ENCODE measurements at places on chromosomes 6 and 20.

DNA sequence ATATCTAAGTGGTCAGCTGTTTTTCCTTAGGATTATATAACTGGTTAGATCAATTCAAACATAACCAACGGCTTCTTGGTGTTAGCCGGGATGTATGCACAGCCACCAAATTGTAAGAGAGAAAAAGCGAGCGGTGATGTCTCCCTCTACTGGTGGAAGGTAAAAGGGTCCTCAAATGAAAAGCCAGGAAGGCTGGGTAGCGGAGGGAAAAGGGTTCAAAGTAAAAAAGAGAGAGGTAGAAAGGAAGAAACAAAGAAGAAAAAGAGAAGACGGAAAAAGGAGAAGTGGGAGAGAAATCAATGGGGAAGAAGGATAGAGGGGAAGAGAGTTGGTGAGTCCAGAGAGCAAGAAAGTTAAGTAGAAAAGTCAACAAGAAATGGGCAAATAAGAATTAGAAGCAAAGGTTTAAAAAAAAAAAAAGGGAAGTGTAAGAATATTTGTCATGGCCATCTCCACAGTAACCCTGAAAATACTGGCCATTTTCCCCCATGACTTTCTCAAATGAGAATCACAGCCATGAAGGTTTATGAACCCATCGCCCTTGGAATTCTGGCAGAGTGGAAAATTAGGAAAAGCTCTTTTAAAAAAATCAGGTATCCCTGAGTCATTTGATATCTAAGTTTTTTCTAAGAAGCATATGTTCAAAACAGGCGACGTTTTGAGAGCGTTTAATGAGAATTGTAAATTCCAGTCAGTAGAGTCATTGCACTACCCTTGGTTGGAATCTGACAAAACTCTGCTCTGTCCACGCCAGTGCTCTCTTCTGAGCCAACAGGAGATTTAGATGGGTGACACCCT lies 155.6 kb upstream of the SNX9 start:
- H3K4me1 ChIP-seq: no peaks in the 10 kb centered on the region
- no peaks in the 10 kb centered on the region for H3K36me3 ChIP-seq

- H3K4me3 ChIP-seq: no peak overlapping the region
- H3K27me3 ChIP-seq: no peaks in the 10 kb centered on the region
- H3K4me1 ChIP-seq: no peaks in the 10 kb centered on the region
- no peak for DNase-seq
These were observed 167.8 kb downstream of the LRFN2 start for GRCh38 chr6:40419377-40419776.

DNA sequence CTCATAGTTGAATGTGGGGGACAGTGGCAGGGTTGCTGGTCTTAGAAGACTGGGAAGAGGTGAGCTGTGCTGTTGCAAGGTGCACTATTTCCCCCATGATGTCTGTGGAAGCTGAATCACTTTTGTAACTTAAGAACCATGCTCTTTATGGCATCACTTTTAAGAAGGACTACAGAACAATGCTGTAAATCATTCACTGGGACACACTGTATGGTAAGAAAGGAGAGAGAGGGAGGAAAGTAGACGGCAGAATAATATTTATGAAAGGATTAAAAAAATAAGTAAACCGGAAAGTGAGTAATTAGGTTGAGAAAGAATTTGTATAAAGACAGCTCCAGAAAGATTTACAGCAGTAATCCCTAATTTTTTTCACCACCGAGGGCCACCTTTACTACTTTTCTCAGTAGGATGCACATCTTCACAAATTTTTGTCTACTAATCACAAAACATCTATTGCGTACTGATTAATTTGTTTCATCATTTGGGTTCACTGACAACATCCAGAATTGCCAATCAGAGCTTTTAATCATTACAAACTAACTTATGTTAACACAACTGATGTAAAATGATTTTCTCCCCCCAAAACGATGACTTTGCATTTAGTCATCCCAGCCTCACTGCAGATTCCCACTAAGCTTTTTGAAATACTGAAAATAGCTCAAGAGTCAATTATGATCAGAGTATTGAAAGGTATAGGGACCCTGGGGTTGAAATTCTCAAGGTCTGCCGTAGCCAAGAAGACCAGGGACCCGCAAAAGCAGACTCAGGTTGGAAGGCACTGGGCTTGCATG lies 560.7 kb upstream of the NOX3 start:
- H3K4me3 ChIP-seq: no peak overlapping the region
- no peaks in the 10 kb centered on the region for H3K27me3 ChIP-seq
- H3K4me1 ChIP-seq: no peaks in the 10 kb centered on the region
- no peak overlapping the region for H3K27ac ChIP-seq

DNA sequence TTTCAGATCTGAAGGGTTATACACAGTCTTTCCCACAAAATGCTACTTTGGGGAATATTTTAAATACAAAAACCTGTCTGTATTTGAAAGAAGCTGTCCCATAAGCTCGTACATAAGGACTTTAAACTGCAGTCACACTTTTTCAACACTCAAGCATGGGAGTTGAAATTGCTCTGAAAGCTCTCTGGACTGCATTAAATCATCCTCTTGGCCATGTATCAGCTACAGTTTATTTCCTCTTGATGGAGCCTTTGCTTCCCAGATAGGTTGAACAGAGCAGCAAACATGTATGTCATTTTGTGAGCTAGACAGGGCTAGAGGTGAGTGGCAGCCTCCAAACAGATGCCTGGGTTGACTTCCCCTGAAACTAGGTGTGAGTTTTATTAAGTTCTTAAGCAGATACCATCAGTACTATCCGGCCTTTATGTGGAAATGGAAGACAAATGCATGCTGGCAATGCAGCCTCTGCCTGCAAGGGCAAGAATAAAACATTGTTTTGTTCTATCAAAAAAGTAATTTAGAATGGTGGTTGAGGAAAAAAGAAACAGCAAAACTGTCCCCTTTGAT lies 105.9 kb upstream of the ENPP5 start:
- no peak overlapping the region for H3K4me3 ChIP-seq
- no peaks in the 10 kb centered on the region for H3K36me3 ChIP-seq
- H3K27me3 ChIP-seq: no peaks in the 10 kb centered on the region
- H3K4me1 ChIP-seq: no peaks in the 10 kb centered on the region
- no peak for DNase-seq

GRCh38 chr20:46122516-46123481 lies 4.7 kb downstream of the CD40 start:
- DNase-seq: no peak
- no peak overlapping the region for H3K27ac ChIP-seq
- no peak overlapping the region for H3K4me3 ChIP-seq

DNA sequence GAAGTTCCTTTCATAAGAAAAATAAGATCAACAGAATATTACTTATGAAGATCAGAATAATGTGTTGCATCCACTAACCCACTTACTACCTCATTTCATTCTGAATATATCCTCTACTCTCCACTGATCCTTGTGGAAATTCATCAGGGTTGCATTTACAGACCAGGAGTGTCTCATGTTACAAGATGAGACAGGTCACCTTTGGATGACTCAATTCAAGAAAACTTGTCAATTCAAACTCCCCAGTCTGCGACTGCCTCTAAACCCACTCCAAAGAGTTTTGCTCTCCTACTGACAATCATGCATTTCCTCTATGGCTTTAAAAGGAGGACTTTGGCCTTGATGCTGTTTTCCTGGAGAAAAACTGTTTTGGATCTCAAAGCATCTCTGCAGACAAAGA lies 68.4 kb downstream of the ID4 start:
- no peak overlapping the region for H3K4me3 ChIP-seq
- H3K27me3 ChIP-seq: no peaks in the 10 kb centered on the region
- DNase-seq: no peak
- H3K27ac ChIP-seq: no peak overlapping the region
- H3K4me1 ChIP-seq: no peaks in the 10 kb centered on the region

- H3K4me3 ChIP-seq: no peak overlapping the region
- no peak overlapping the region for H3K27ac ChIP-seq
- no peak for DNase-seq
These were observed 50.0 kb downstream of the STMND1 start for GRCh38 chr6:17151888-17152287.

DNA sequence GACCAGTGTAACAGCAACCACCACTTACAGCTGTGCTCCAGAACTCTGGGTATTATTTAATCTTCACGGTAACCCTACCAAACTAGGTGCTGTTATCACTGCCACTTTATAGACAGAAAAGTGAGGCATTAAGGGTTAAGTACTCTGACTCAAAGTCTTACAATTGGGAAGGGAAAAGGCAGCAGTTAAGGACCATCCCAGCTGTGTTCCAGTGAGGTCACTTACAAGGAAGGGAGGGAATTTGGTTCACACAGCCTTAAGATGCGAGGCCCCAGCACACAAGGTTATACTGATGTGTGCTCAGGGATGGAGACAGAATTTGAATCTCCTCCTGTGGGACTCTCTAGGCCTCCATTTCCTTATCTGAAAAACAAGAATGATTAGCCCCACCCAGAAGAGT lies 46.7 kb downstream of the TRERF1 start:
- DNase-seq: no peak
- no peaks in the 10 kb centered on the region for H3K27me3 ChIP-seq
- H3K36me3 ChIP-seq: no peaks in the 10 kb centered on the region
- no peak overlapping the region for H3K4me3 ChIP-seq
- peaks cover 48% of the 10 kb centered on the region for H3K4me1 ChIP-seq
- H3K27ac ChIP-seq: peak overlapping the region; percentile 20
